ENCODE measurements at places on chromosomes 16 and 17.

GRCh38 chr16:11175787-11176341 lies 80.1 kb downstream of the SOCS1 start:
- DNase-seq: no peak

- DNase-seq: no peak
These were observed 42.3 kb downstream of the IRX3 start for GRCh38 chr16:54244061-54244886.

DNA sequence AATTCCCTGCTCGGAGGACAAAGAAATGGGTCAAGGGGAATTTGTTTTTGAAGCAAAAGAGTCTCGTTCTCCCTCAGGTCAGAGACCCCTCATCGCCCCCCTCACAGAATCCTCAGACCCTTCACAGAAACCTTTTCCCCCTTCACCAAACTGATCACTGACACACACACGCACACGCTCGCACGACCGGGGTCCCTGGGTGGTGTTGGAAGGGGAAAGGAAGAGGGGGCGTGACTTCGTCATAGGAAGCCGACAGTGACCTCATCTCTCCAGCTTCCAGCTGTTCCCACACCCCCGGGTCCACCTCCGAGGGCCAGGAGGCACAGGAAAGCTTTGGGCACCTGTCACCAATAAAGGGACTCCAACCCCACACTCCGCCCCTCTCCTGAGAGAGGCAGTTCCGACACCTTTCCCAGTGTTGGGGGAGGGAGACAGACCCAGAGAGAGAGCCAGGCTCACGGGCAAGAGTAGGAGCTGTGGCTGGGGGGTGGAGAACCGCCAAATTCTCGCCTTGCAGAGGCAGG lies 1.2 kb downstream of the ASGR1 start:
- no peak for DNase-seq

GRCh38 chr16:25585526-25585925 lies 106.2 kb upstream of the HS3ST4 start:
- DNase-seq: no peak

DNA sequence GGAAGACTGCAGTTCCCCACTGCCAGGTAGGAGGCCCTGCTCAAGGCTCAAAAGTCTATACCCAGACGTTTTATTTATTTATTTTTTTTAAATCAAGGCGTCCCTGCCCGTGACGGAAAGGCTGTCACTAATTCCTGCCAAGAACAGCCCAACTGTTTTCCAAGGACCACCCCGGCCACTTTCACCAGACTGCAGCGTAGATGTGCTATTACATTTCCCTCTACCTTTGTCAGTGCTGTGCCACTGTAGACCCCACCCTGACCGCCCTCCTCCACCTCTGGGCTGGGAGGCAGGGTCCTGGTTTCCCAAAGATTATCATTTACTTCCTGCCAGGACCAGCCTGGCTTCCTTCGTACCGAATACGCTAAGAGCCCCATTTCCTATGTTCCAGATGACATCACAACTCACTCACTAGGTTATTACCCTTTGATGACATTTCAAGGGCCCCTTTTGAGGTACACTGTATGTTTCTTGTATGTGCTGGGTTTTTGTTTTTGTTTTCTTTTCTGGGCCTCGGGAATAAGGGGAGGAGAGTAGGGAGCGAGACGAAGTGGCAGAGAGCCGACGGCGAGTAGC lies 6.3 kb upstream of the RNF227 start:
- DNase-seq: no peak

- peak; percentile 21 for DNase-seq
These were observed 36.2 kb downstream of the USP10 start for GRCh38 chr16:84735849-84736586.

GRCh38 chr16:79847101-79847500 lies 246.6 kb upstream of the MAF start:
- DNase-seq: no peak

DNA sequence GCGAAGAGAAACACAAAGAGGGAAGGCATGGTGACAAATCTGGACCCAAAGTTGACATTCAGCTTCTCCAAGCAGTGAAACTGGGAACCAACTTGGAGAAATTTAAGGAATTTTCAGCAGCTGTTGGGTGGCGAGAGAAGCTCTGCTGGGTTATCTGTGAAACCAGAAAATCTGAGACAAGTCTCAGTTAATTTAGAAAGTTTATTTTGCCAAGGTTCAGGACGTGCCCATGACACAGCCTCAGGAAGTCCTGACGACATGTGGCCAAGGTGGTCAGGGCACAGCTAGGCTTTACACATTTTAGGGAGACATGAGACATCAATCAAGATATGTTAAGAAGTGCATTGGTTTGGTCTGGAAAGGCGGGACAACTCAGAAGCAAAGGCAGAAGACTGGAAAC lies 11.2 kb upstream of the CD300LF start:
- DNase-seq: no peak

DNA sequence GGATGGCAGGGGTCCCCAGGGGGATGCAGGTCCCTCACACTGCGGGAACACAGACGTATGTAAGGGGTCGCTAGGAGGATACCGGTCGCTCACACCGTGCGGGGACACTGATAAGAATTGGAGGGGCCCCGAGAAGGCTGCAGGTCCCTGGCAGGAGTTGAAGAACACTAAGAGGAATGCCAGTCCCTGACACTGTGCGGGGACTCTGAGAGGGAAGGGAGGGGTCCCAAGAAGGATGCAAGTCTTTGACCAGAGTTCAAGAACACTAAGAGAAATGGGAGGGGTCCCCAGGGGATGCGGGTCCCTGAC lies 510 bp downstream of the ERCC4 start:
- DNase-seq: no peak

GRCh38 chr17:6638046-6638908 lies 2.2 kb downstream of the KIAA0753 start:
- DNase-seq: no peak

- no peak for DNase-seq
These were observed 303.1 kb downstream of the CBLN1 start for GRCh38 chr16:48978501-48978900.

DNA sequence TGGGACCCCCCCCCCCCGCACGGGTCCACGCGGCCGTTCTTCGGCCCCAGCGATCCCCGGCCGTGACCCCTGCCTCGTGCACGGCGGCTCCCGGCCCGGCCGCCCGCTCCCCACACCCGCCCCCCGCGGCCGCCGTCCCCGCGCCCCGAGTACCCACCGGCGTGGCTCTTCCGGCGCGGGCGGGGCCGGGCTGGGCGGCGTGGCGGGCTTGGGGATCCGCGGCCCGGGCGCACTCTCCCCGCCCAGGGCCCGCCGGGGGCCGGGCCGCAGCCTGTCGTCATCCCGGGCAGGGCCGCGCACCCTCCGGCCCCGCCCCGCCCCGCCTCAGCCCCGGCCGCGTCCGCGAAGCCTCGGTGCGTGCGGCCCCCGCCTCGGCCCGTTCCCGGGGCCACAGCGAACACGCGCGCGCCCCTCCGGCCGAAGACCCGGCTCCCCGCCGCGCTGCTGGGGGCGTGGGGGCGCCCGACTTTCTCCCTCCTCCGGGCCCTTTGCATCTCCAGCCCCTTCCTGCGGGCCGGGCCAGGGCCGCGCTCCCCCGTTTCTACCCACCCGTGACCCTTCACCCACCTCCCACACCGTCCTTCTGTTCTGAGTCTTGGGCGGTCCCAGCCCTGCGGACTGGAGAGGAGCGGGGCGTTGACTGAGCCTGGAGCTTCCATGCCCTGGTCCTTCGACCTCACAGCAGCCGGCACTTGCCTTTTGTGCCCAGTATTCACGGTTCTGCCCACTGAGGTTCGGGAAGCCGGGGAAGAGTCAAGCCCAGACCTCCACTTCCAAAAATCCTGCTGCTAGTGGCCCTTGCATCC lies 840 bp downstream of the MYO1C start:
- no peak for DNase-seq

GRCh38 chr17:38533241-38533640 lies 72.5 kb downstream of the SRCIN1 start:
- no peak for DNase-seq

All from stimulated activated CD8-positive, alpha-beta memory T cell treated with anti-CD3 and anti-CD28 coated beads, Interleukin-4, amount 100 ng/mL, for 1 hour (primary cell).